Activated CD8-positive, alpha-beta memory T cell treated with anti-CD3 and anti-CD28 coated beads for 48 hours (primary cell): ENCODE measurements at places on chromosomes 7 and 10.

DNA sequence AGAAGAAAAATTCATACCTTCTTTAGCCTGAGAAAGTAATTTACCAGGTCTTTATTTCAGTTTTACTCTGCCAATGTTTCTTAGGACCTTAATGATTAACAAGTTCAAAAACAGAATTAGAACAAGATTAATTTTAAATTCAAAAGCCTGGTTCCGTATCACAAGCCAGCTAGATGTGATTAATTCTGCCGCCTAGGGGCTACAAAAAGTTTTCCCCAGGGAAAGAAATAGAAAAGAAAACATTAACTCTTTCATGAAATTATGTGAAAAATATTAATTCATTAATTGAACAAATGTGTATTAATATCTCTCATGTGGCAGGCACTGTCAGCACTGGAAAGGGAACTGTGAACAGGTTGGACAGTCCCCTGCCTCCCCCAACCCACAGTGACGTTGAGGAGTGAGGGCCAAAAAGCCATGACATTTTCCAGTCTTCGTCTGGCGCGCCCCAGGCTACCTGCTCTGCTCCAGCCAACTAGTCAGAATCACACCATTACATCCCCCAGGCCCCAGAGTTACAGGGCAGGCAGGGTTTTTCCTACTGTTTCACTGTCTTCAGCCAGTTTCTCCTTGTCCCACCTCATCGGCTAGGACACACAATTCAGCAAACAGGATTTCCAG is 20.1 kb downstream of the TMEM176A start:
- DNase-seq, result no peak

GRCh38 chr7:138853448-138853847 is 55.5 kb upstream of the ATP6V0A4 start:
- no peak for DNase-seq

DNA sequence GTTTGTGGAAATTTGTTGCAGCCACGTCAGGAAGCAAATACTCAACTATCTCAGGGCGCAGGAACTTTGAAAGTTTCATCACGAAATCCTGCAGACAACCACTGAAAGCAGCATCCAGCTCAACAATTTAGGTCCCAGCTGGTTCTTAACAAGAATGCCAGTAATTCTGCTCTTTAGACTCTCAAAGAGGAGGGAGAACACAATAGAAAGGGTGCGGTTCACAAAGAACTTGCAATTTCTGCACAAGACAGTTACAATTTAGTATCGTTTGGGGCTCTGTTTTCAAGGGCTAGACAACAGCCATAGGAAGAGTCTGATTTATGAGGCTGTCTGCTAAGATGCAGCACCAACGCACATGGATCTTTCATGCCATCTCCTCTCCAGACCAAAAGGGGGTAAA is 223.1 kb downstream of the FGFR2 start:
- DNase-seq, result no peak

GRCh38 chr7:2792856-2793487 is 51.1 kb downstream of the GNA12 start:
- DNase-seq, result no peak

GRCh38 chr7:55657654-55658053 is 85.4 kb upstream of the VOPP1 start:
- DNase-seq, result no peak

DNA sequence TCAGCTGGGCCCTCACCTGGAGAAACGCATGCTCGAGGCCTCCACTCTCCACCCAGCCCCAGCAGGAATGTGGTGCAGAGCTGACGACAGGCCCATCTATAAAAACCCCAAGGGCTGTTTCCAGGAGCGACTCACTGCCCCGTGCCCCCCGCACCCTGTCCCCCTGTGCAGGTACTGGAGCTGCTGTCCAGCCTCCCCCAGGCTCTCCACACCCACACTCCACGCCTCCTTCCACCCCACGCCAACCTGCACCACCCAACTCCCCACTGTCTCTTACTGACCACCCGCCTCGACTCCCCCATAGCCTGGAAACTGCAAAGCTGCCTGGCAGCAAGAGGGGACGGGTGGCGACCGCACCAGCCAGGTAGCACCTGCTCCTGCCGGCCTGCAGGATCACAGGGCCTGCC is 43.3 kb downstream of the DIP2C start:
- no peak for DNase-seq

DNA sequence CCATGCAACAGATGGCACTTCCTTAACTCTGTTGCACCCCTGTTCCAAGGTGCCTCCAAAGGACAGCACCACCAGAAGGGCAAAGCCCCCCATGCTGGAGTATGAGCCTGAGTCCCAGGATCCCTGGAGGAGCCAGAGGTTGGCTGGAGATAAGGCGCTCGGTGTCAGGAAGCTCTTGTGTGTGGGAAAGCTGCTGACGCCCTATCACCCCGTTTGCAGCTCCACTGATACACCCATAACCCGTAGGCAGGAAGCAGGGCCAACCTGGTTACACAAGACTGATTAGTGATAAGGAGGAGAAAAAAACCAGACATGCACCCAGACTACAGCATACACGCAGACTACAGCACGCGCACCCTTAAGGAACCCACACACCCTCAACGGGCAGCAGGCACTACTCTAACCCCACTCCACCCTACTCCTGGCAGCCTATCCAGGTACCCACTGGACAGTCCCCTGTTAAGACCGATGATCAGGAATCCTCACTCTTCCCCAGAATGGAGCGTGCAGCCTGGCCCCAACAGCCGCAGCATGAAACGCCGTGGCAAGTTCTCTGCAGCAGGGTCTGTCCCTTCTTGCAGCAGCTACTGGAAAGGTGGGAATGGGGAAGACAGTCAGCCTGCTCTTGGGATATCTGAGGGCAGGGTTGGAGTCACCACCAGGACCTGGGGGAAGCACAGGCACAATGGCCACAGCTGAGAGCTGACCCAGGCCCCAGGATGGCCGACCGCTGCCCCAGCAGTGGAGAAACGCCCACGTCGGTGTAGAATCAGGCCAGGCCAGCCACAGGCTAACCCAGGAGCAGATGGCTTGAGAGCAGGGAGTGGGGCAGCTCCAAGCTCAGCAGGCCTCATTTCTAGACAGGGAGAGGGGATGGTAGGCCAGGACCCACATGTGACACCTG is 38.3 kb upstream of the TUBB8 start:
- no peak for DNase-seq

GRCh38 chr10:97363071-97363470 is 28.5 kb upstream of the FRAT2 start:
- no peak for DNase-seq

- DNase-seq, result no peak
Observed at GRCh38 chr10:32979041-32979440, 21.0 kb upstream of the ITGB1 start.

DNA sequence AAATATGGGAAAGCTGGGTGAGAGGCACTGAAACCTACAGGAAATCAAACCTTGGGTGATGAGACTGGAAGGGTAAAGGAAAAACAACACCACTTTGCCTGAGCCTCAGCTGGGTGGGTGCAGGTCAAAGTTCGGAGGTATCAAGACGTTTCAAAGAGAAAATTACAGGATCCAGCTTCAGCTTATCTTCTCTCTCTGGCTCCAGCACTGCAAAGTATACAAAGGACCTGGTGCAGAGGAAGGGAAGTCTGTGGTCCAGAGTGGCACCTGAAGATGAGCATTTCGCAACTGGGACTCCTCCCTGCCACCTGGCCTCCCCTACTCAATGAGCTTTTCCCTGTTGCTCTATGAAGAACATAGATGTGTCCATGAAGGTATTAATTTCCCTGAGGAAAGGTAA is 6.4 kb upstream of the FXYD4 start:
- no peak for DNase-seq

DNA sequence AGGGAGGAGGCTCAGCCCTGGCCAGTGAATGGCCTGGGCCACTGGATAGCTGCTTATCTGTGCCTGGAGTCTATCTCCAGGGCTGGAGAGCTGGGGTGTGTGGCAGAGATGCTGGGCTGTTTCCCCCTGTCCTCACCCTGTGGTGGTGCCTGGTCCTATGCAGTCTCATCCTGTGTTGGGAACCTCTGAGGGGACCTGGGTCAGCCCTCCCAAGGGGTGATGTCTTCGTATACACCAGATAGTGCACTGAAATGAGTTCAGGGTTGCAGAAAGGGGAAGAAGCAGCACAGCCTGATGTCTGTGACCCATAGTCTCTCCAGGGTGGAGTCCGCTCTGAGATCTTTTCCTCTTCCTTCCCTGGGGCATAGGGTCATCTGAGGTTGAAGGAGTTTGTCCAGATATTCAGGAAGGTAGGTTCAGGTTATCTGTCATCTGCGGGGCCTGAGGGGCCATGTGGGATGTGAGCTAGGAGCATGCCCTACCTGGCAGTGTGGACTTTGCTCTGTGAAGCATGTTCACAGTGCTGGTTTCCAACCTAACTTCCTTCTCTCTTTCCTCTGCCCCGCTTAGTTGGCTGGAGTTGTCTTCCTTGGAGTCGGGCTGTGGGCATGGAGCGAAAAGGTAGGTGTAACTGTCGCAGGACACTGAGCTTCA is 33.4 kb upstream of the SH2D4B start:
- DNase-seq, result no peak

DNA sequence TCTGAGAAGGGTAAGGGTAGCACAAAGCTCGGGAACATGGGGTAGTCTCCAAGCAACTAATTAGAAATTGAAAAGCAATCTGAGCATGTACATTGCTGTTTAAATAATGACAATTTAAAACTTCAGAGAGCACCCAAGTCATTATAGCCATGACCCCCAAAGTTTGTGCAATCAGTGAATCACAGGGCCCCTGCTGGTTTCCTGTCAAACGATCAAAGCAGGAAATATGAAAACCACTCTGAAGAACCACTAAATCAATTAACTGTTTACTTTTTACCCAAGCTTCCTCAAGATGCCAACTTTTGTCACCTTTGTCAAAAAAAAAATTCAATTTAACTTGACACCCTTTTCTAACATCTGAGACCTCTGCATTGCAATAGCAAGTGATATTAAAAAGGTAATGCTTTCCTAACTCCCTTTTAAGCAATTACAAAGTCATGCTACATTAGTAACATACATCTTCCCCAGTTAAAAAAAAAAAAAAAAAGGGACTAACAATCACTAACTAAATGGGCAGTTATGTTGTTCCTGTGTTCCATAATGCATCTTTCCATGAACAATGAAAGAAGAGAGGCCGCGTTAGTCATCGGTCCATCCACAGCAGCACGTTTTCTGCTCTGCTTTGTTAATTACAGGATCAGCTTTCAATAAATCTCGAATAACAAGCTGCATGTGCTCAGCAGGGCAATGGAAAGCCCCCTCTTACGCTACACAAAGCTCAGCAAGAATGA is 80.6 kb downstream of the ETV1 start:
- DNase-seq, result no peak

DNA sequence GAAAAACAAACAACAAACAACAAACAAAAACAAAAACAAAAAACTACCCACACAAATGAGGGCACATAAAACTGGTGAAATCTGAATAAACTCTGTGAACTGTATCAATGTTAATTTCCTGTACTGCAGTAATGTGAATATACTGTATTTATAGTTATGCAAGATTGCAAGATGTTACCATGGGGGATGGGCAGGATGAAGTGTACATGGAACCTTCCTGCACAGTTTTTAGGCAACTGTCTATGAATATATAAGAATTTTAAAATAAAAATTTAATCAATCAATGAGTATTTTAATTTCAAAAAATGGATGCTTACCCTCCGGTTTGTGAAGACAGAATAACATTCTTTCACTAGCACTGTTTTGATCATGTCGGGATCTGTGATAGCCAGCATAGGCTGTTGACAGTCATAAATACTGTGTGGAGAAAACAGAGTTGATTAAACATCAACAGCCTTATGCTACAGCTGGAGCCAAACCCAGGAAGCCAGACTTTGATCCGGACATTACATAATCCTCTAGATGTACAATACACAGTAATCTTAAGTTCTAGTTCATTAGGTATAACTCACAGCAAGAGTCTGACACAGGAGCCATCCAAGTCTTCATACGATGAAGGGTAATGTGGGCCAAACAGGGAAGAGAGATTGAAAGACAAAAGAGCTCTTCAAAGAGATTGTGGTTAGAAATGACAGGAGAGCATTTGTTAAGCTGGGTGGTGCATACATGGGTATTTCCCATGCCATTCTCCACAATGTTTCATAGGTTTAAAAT is 14.8 kb downstream of the CYP3A7 start:
- no peak for DNase-seq

DNA sequence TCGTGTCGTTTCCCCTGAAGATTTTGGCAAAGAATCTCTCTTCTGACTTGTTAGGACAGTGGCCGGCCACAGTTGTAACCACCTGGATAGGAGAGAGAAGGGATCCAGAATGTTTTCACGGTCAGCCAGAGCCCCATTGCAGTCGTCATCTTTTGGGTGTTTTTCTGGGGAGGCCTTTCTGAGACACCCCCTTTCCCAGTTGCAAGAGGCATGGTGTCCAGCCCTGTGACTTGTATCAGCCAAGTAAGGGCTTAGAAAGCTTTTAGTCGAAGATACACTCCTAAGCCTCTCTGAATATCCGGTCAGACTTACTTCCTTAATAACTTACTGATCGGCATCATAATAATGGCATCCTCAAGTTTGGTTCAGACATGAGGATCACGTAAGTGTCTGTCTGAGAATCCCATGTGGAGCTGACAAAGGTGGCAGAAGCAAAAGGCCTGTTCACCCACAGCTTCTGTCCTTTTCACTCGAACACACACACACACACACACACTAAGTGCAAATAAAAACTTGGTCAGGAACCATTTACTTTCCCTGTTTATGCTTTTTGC is 435.7 kb upstream of the GALNT17 start:
- no peak for DNase-seq

- peak; percentile 54 for DNase-seq
Observed at GRCh38 chr10:119315128-119316001, 108.0 kb downstream of the GRK5 start.

DNA sequence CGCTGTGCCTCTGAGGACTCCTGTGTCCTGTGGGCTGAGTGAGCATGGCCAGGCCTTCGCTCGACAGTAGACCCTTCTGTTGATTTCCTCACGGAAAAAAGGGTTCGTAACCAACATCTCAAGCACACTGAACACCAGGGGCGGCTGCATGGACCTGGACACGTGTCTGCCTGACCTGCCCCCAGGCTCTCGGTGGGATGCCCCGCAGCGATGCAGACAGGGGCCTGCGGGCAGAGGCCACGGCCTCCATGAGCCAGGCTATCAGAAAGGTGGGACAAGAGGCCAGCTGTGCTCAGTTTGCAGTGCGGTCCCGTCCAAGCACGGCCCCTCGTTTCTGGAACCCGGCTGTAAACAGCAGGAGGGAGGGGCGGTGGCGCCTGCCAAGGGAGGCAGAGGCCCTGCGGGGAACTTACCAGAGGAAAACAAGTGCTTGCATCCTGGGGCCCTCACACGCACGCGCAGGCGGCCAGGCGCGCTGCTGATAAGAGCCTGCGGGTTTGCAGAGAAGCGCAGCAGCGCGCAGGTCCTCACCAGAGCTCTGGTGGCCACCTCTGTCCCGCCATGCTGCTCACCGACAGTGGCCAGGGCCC is 10.6 kb downstream of the GPR146 start:
- no peak for DNase-seq

DNA sequence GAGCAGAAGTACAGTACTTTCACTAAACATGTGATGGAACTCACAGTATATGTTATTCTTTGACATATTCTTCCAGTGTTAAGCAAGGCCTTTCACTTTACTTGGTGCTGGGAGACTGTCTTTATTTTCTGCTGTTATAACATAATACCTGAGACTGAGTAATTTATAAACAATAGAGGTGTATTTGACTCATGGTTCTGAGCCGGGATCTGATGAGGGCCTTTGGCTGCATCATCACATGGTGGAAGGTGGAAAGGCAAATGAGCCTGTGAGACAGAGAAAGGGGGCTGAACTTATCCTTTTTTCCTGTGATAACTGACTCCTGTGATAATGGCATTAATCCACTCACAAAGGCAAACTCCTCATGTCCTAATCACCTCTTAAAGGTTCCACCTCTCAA is 1.4 kb downstream of the SUPV3L1 start:
- no peak for DNase-seq

GRCh38 chr7:27091105-27091504 is 4.7 kb downstream of the HOXA1 start:
- DNase-seq, result no peak
